Hematopoietic multipotent progenitor cell treated with erythropoietin and hydrocortisone succinate and interleukin-3 and kit ligand, for 4 days (in vitro differentiated cells): ENCODE measurements at places on chromosomes 5 and 9.

DNA sequence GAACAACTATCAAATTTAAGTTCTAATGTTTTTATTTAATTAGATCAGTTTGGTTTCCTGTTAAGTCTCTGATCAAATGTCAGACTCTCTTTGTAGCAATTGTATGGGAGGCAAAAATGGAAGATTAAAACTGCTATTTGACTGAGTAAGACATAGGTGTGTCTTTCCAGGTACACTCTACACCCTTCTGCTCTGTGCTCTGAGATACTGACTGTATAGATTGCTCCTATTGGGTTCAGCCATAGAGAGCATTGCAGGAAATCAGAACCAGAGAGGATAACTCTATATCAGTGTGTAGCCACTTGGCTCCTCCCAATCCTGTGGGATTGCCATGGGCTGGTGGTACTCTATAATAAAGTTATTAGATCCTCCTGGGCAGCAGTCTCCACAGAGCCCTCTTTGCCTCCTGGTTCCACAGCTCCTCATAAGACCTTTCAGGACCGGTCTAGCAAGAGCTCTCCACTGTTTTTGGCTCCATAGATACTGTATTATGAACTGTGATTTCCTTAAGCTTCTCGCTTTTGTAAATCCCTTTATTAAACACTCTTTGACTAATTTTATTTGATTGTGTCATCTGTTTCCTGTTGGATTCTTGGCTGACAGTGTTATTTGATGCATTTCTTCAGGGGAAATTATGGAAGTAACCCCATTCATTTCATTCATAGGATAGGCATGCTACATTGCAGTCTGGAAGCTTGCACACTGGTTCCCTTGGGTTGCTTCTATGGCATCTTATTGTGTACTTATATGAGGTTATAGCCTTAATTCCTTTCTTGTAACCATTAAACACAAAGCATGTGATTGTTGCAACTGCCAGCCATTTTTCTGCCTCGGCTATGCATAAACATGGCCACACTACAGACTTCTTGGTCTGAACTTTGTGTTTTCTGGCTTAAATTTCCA is 115.6 kb downstream of the VCAN start:
- DNase-seq: no peak

DNA sequence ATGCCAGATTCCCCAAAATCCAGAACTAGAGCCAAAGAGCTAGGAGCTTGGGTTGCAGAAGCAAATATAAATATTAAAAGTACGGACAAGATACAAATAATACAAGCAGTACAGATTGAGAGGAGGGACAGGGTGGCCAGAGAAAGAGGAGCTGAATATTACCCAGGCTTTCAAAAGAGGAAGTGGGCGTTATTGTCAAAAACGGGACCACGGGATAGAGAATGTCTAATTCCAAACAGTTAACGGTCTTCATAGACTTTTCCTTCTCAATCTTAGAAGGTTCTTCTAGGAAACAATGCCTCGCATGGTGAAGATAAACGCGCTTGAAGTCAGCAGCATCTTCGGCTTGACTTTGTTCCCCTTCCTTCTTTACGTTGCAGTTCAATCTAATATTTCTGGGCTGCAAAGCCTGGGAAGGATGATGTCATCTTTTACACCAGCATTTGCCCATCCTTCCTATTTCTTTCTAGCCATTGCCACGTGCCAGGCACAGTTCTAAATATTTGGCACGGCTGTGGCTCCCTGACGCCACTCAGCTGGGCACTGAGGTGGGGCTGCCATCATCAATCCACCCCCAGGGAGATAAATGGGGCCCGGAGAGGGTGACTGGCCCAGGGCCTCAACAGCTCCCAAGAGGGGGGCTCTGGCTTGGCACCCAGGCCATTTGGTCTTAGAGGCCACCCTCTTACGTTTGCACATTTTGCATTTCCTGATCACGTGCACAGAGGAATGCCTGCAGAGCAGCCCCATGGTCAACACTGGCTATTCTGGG is 16.3 kb upstream of the OLFM1 start:
- no peak for DNase-seq

- DNase-seq: no peak
These were observed 31.4 kb upstream of the PSD2 start for GRCh38 chr5:139763930-139764791.

GRCh38 chr5:66415208-66415607 is 181.0 kb upstream of the MAST4 start:
- DNase-seq: peak; percentile 52

DNA sequence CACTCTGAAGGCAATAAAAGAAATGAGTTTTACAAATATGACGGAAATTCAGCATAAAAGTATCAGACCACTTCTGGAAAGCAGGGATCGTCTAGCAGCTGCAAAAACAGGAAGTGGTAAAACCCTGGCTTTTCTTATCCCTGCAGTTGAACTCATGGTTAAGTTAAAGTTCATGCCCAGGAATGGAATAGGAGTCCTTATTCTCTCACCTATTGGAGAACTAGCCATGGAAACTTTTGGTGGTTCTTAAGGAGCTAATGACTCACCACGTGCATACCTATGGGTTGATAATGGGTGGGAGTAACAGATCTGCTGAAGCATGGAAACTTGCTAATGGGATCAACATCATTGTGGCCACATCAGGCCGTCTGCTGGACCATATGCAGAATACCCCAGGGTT is 93.5 kb upstream of the RGMB start:
- DNase-seq: peak; percentile 10

DNA sequence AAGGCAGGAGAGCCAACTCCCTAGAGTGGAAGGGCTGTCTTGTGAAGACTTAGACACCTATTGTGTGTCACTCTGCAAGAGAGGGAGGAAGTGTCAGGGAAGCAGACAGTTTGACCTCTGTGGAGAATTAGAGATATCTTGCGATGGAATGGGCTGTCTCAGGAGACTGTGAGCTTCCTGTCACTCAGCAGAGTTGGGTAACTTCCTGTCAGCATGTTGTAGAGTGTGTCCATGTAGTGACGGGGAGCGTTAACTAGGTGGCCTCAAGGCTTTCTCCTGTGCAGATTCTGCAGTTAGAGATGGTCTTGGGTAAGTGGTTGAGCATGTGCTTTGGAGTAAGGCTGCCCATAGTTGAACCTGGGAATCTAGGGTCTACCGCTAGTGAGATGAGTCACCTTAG is 136.5 kb downstream of the KIF4B start:
- peak; percentile 54 for DNase-seq

DNA sequence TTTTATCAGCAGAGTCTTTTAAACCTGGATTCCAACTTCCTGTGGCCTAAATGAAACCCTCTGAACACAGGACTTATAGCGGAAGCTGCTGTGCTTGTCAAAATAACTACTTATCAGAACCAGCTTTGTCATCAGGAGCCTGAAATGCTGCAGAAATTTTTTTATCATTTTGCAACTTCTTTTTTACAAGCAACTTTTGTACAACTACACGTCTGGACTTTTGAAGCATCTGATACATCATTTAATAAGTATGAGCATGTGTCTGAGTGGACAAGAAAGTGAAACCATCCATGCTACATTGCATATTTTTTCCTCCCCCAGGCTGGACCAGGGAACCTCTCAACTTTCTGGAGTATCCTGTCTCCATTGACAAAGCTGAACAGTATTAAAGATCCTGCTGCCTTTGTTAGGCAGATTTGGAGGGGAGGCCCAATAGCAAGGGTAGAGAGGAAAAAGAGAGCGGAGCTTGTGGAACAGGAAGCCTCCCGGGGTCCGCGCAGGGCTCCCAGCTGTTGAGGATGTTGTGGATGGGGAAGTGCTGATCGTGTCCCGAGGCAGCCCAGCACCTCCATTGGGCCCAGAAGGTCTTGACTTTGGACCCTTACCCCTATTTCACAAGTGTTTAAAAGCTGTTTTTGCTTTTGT is 196.6 kb downstream of the MSX2 start:
- peak; percentile 13 for DNase-seq

GRCh38 chr5:124961521-124961920 is 215.1 kb upstream of the ZNF608 start:
- DNase-seq: no peak

- no peak for DNase-seq
These were observed 13.6 kb upstream of the CAST start for GRCh38 chr5:96648593-96648992.

DNA sequence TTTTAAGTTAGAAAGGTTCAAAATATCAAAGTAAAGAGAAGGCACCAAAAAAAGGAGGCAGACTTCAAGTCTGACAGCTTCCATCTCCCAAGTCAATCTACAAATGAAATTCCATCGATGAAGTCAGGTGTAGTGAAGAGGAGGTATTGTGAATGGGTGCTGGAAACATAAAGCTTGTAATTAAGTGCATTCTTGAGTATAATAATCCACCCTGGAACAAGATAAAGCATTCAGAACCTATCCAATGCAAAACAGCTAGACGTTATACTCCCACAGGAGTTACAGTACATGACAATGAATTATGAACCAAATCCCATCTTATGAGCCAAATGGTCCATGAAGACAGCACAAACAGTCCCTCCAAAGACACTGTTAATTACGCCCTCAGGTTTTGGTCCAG is 22.3 kb downstream of the BNC2 start:
- DNase-seq: no peak

DNA sequence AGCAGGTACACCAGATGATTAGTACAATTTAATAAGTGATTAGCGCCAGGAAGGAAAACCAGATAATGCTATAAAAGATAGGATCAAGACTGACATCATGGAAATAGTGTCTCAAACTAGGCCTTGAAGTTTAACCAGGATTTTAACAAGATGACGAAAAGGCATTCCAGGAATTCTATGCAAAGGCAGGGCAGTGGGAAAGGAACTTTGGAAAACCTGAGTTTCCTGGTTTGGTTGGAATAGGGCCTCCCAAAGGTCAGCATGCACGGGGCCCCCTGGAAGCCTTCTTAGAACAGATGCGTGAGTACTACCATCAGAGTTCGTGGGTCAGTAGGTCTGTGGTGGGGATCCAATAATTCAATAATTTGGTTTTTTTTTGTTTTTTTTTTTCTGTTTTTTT is 935.2 kb upstream of the DMAC1 start:
- DNase-seq: no peak

DNA sequence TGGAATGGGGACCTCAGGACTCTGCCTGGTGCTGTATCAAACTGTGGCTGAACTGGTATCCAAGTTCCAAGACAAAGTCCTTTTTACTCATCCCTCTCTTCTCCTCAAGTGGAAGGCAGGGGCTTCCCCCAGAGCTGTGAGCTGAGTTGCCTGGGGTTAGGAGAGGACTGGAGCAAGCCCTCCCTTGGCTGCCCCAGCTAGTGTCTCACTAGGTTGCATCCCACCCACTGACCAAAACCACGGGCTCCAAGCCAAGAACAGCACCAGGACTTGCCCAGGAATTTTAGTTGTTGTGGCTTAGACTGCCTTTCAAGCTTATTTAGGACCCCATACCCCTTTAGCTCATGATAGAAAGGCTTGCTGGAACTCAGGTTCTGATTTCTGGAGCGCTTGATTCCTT is 158.7 kb upstream of the TNC start:
- no peak for DNase-seq

- peak; percentile 96 for DNase-seq
These were observed at the start of gene ZNF354B for GRCh38 chr5:178859625-178860521. Gene ZNF354B, plus strand, starts transcription at chr5:178859953. Its CDS starts 1,095 bp downstream, at chr5:178861048.

DNA sequence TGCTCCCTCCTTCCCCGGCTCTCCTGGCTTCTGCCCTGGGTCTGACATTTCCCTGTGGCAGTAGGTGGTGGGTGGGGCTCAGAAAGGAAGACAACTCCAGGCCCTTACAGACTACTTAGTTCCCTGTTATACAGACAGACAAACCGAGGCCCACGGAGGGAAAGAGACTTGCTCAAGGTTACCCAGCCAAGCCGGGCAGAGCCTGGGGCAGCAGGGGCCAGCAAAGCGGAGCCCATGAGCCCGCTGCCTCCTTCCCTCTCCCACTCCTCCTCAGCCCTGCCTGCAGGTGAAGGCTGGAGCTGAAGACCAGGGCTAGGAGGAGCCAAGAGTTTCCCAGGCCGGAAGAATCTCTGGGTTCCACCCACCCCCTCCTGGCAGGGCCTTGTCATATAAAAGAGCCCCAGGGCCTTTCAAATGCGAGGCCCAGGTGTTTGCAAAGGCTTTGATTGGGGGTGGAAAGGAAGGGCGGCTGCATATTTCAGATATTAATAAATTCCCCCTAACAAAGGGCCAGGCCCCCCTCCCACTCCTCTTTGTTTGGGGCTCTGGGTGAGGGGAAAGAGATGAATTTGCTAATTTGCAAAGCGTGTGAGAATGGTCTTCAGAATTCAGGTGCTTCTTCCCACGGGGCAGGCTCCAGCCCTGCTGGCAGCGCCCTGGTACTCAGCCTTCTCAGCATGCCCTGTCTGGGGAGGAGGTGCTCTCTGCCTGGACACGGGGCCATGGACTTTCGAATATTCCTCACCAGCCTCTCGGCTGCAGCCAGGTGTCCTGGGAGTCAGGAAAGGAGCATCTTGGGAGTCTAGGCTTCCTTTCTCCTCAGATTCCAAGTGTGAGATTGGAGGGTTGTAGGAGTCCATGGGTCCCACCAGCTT is 21.5 kb downstream of the SLC6A7 start:
- DNase-seq: no peak

- DNase-seq: no peak
These were observed 411.2 kb upstream of the SLC30A5 start for GRCh38 chr5:68682400-68683160.

DNA sequence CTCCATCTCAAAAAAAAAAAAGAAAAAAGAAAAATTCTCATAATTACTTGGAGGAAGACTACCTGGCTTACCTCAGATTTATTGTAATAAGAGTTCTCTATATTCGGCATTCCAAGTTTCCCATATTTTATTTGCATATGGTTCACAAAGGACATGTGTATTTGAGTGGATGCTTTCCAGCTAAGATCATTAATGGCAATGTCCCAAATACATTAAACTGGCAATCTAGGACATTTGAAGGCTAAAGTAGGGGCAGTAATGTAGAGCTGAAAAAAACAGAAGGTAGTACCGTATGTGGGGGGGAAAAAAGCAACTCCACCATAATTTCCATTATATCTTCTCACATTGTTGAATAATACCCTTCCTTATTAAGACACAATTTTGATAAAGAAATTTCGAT is 4.9 kb downstream of the TUT7 start:
- DNase-seq: no peak

GRCh38 chr5:61674378-61674777 is 342.3 kb downstream of the ZSWIM6 start:
- DNase-seq: no peak

DNA sequence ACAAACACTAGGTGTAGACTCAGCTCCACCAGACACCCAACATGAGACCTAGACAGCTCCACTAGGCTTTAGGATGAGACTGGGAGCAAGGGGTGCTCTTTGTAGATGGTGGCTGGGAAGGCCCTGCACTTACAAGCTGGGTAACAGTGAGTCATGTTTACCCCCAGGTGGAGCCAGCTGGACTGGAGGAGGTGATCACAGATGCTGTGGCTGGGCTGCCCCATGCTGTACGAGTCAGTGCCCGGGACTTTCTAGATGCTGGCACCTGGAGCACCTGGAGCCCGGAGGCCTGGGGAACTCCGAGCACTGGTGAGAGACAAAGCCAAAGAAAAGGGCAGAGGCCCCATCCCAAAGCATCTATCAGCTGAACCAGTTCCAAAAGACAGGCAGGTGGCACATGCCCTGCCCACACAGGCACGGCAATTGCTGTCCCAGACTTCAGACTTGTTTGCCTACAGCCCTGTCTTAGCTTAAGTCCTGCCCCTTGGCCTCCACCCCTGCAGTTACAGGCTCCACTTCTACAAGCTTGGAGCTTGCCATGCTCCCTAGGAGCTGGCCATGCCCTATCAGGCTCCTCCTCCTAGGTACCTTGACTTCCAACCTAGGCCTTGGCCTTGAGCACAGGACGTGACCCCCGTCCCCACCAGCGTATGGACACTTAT is 2.7 kb downstream of the CCL27 start:
- DNase-seq: no peak

GRCh38 chr5:138053554-138053953 is 20.7 kb upstream of the FAM13B start:
- DNase-seq: no peak
